ENCODE measurements at places on chromosomes 7 and 10.

- no peak for DNase-seq
Measured at GRCh38 chr10:98090822-98091221, 43.6 kb upstream of the R3HCC1L start.

DNA sequence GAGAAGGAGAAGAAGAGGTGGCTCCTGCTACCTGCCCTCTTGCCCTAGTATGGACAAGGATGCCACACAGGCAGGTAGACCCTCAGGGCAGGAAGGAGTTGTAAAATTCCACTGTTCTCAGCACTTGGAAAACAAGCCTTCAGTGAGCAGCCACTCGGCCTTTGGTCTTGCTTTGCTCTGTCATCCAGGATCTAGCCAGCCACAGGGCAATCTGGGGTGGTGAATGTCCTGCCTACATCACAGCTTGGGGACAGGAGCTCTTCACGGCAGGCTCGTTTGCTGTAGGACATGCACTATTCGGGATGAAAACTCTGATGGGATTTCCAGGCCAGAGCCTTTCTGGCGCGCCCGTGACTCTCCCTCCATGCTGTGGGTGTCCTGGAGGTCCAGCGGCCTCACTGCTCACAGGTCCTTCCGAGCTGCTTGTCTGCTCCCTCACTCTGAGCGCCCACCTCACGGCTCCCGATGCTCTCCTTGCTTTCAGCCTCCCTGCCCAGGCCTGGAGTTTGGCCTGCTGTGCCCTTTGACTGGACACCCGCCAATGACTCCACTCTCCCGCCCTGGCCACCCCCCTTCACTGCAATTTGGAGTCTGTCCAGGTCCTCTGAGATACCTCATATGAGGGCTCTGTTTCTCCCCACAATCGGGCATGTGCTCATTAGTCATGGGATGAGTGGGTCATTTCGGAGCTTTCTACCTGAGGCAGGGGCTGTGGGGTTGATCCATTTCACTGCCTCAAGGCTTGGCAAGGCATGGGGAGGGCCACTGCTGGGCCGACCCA is 227.2 kb upstream of the GRB10 start:
- DNase-seq, result no peak

DNA sequence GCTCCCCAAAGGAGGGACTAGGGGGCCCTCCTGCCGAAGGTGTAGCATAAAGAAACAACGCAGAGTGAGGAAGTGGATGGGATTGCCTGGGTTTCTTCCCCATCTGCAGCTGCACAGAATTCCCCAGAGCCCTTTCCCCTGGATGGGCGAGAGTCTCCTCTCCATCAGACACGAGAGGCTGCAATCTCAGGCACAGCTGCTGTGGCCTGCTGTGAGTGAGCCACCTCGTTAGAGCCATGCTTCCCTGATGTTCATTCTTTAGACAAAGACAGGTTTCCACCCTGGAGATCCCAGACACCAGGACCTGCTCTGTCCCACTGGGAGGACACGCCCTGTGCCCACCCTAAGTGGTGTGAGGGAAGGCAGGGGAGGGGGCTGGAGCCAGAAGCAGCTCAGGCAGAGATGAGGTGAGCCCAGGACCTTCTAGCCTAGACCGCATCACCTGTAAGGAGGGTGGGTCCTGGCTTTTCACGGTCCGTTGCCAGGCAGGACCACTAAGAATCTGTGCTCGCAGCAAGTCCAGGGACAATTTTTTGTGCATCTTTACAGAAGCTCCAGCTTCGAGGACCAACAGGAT is 268.6 kb upstream of the TCERG1L start:
- no peak for DNase-seq

DNA sequence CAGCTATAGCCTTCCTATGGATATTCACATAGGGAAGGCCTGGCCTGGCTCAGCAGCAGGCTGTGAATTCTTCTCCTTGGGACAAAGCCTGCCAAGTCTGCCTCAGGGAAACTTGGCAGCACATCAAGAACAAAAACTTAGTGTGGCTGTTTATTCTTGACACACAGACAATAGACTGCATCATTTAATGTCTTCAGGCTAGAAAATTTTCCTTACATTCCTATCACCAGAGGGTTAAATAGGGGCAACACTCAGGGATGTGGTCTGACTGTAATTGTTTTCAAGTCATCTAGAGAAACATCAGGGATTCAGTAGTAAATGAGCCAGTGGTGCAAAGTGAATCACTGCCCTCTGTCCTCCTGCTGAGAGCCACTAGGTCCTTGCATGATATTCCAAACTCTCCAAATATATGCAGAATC is 137.3 kb downstream of the SEMA3C start:
- no peak for DNase-seq

- no peak for DNase-seq
Measured at GRCh38 chr10:19702215-19702614, 114.0 kb upstream of the PLXDC2 start.

DNA sequence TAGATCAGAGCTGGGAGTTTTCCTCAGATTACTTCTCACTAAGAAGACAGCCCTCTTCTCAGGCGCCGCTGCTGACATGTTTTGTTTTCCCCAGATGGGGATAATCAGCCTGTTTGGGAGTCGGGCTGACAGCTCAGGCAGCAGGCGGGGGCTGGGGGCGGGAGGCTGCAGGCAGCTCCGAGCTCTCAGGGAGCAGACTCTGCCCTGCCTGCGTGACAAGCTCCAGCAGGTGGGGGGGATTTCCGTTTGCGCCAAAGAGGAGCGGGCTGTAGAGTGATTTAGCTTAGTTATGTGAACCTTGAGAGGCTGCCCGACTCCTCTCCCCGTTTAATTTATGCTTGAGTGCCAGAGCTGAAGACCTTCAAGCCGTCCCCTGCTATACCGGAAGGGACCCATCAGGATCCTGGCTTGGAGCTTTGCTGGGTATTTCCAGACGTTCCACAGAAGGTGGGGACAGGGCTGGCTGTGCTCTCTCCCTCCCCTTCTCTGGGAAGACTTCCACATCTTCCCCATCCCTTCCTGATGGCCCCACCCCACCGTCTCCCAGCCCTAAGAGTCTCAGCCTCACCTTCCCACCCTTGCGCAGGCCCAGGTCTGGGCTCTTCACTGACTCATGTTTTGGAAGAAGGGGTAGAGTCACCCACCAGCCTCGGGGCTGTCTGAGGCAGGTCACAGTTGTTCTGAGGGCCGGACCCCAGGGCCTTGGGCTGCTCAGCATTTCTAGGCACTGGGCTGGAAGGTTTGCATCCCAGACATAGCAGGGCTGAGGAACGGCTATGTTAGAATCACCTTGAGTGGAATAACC is 24.7 kb upstream of the ADCYAP1R1 start:
- no peak for DNase-seq

- no peak for DNase-seq
Measured at GRCh38 chr10:34109952-34110702, 705.0 kb downstream of the PARD3 start.

- DNase-seq, result no peak
Measured at GRCh38 chr10:121771966-121772365, 155.9 kb downstream of the ATE1 start.

DNA sequence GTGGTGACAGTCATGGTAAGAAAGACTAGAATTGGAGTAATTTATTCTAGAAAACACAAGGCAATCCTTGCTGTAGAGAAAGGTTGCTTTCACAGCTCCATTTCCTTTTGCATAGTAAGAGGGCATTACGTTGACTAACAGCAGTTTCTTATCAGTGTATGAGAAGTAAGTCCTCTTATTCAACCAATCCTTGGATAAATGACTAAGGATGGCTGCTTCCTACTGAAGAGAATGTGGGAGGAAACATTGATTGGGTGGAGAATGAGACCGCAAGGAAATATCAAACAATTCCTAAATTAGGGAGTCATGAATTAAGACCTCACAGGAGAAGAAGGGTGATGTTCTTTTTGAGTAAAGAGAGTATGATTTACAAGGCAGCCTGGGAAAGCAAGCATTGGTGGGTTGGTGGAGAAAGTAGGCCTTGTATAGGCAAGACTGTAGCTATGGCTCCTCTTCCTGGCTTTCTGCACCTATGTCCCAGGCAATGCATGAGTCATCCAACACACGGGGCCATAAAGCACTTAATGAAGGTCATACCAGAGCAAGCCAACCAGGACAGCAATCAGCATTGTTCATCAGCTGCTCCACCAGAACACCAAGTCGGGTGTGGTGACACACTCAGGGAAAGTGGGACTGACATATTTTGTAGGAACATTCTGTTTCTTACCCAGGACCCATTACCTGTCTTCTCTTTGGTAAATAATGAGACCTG is 5.6 kb downstream of the MGAM start:
- DNase-seq, result no peak

DNA sequence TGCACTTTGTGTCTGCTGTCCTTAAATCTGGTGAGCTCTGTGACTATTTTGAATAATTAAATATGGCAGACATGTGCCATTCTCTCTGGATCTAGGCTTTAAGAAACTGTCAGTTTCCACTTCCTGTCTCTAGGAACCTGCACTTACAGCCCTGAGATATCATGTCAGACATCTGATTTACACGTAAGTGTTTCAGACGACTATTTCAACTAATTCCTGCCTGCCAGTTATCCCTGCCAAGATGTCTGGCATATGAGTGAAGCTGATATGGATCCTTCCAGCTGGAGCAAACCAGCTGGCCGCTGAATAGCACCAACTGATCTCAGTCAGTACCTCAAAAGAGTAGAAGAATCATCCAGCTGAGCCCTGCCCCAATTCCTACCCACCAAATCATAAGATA is 362.2 kb upstream of the SMIM30 start:
- no peak for DNase-seq

GRCh38 chr10:11284291-11285085 is 266.8 kb downstream of the CELF2 start:
- no peak for DNase-seq

- no peak for DNase-seq
Measured at GRCh38 chr7:108384716-108385483, 71.3 kb downstream of the NRCAM start.

GRCh38 chr7:149873970-149874643 is 338 bp downstream of the ATP6V0E2 start:
- DNase-seq, result no peak

GRCh38 chr7:134357486-134357885 is 40.8 kb upstream of the SLC35B4 start:
- no peak for DNase-seq

GRCh38 chr10:33876584-33877400 is 542.3 kb upstream of the NRP1 start:
- no peak for DNase-seq

- no peak for DNase-seq
Measured at GRCh38 chr7:38461887-38462286, 169.3 kb downstream of the AMPH start.

DNA sequence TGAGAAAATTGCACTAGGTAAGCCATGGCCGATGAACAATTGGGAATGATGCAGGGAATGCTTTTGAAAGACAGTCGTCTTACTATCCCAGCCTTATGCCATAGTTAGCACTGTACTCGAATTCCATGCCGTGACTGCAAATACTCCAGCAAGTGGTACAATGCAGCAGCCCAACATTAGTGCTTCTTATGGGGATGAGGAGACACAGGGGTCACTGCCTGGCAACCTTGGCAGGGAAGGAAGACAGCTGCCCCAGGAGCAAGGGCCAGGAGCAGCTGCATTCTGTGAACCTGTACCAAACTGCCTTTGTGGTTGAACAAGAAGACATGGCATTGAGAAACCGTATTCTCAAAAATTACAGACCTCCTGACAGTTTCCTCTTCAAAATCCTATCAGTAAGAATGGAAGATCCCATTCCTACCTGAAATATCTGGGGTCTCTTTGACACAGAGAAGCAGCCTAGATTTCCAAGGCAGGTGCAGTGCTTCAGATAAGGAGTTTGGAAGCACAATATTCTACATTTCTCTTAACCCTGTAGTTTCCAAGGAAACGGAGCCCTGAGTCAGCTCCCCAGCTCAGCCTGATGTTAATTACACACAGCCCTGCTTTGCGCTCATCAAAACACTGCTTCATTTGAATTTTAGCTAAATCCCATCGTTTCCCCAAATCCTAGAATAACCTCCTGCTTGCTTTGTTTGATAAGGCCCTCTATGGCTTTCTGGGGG is 49.0 kb upstream of the FRMD4A start:
- no peak for DNase-seq

DNA sequence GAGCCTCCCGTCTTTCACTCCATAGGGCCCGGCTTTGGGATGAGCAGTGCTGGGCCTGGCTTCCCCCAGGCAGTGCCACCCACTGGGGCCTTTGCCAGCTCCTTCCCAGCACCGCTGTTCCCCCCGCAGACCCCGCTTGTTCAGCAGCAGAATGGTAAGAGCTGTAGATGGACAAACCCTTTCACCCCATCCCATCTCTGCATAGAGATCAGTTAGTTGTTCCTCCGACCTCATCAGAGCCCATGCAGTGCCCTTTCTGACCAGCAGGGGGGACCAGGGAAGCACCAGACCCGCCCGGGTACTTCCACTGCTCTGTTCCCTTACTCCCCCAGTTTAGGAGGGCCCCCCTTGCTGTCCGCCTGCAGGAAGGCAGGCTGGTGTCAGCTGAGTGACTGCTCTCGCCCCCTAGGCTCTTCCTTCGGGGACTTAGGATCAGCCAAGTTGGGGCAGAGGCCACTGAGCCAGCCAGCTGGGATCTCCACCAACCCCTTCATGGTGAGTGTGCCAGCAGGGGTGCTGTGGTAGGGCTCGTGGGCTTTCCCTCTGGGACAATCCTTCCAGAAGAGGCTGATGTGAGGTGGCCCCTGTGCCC is 9.8 kb downstream of the SAP25 start:
- peak; percentile 89 for DNase-seq

GRCh38 chr10:109924087-109924486 is 776 bp upstream of the XPNPEP1 start:
- no peak for DNase-seq

- no peak for DNase-seq
Measured at GRCh38 chr7:18200855-18201254, 173.2 kb upstream of the PRPS1L1 start.

DNA sequence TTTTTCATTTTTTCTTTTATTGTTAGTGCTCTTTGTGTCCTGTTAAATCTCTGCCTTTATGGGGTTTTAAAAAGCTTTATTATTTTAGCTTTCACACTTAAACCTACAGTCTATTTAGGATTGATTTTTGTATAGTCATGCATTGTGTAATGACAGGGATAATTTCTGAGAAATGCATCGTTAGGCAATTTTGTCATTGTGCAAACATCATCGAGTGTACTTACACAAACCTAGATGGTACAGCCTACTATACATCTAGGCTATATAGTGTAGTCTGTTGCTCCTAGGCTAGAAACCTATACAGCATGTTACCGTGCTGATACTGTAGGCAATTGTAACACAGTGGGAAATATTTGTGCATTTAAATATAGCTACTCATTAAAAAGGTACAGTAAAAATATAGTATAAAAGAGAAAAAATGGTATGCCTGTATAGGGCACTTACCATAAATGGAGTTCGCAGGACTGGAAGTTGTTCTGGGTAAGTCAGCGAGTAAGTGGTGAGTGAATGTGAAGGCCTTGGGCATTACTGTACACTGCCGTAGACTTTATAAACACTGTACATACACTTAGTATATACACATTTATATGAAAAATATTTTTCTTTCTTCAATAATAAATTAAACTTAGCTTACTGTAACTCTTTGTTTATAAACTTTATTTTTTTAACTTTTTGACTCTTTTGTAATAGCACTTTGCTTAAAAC is 16.0 kb downstream of the UBE2D1 start:
- DNase-seq, result no peak

- no peak for DNase-seq
Measured at GRCh38 chr10:8800426-8800825, 745.9 kb downstream of the GATA3 start.

- no peak for DNase-seq
Measured at GRCh38 chr10:6463366-6463765, 116.7 kb downstream of the PRKCQ start.
